ENCODE measurements at places on chromosomes 7 and 10.

GRCh38 chr7:104136561-104136960, 71.3 kb downstream of the ORC5 start:
- DNase-seq = no peak

DNA sequence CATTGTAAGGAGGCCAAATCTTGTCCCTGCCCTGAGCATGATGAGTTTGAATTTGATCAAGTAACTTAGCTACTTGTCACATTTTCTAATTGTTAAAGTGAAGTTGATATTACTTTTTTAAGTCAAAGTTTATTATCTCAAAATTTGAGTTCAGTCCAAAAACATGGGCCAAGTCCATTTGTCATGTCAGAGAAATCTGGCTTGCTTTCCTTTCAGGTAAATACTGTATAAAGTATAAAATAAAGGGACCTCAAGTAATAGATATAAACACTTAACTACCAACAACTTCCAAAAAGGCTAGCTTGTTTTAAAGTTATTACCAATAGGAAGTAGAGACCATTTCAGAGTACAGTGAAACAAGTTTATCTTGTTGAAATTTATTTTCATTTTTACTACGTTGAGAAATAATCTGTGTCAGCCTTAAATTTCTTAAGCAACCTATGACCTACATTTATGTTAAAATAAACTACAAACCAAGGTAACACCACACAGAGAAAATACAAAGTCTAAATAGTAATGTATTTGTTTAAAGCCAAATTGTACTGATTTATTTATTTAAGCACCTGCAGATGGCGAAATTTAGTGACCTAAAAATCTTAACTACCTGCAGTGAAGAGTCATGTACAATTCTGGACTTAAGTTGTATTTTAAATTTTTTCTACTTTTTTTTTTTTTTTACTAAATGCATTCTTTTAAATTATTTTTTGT, 36.5 kb downstream of the FHIP2A start:
- no peak for DNase-seq

DNA sequence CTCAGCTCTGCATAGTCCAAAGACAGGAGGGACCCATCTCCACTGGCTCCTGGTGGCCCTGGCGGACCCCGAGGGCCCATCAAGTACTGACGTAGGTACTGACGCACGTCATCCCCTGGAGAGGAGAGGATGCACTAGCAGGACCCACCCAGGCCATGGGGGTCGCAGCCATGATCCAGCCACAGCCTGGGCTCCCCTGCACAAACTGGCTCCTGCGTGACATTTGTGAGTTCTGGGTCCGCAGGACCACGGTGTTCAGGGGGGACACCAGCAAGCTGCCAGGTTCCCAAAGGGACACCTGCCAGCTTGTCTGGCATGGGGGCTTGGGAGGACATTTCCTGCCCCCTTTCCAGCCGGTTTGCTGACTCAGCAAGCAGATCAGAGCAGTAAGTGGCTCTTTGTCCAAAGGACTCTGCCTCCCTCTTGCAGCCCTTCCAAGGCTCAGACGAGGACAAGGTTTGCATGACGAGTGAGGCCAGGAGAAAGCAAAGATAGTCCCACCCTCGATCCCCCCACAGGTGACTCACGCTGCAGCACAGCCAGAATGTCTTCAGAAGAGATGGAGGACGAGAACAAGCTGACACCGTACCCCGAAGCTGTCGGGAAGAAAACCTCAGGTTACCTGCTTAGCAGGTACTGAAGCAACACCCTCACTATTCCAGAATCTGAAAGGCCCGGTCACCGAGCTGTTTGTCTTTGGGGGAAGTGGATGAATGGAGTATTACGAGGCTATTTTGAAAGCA, 49.0 kb downstream of the COL17A1 start:
- DNase-seq = no peak

DNA sequence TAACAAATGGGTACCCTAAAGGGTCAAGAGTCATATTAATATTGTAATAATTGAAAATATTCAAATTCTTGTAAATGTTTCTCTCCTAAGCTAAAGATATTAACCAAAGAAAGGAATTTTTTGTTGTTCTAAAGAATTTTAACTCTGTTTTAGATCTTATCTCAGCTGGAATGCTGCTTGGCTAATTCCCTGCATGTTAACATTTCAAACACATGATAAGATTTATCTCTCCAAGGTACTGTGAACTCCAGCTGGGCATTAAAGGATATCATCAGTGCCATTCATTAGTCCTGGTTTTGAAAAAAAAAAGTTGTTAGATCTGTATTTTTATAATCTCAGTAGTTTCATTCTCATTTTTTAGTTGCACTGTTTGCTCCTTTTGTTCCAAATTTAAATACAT, 76.9 kb downstream of the MAPK8 start:
- no peak for DNase-seq

GRCh38 chr7:100567031-100567730, 6.5 kb downstream of the SAP25 start:
- no peak for DNase-seq

- no peak for DNase-seq
Observed at GRCh38 chr10:102610441-102610887, 33.8 kb upstream of the TRIM8 start.

- no peak for DNase-seq
Observed at GRCh38 chr10:615583-616152, 73.8 kb downstream of the DIP2C start.

GRCh38 chr7:4642468-4643203, 39.5 kb upstream of the FOXK1 start:
- DNase-seq = no peak

GRCh38 chr10:98673171-98673782, 226.5 kb upstream of the HPS1 start:
- DNase-seq = no peak

GRCh38 chr7:101077303-101078086, 7.8 kb upstream of the TRIM56 start:
- DNase-seq = peak; percentile 73

DNA sequence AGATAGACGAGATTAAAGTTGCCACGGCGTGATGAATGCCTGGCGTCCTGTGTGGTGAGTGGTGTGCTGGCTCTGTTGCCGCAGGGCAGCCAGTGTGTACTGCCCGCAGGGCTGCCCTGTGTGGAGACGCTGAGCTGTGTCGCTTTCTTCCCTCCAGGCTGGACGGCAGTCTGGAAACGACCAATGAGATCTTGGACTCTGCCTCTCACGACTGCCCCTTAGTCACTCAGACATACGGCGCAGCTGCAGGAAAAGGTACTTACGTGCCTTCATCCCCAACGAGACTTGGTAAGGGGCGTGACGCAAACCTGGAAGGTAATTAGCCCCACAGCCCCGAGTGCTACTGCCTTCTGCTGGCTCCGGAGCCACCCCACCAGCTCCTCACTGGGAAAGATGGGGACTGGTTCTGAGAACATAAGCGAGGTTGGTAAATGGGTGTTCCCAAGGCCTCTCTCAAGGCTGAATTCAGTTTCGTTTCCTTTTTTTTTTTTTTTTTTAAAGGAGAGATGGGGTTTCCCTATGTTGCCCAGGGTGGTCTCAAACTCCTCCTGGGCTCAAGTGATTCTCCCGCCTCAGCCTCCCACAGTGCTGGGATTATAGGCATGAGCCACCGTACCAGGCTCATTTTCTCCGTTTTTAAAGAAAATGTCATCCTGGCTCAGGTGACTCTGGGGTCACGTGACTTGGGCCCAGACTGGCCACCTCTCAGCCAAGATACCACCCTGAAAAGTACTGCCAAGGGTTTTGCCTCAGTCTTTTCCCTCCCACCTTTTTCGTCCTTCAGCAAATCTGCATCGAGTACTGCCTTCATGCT, 39.6 kb downstream of the WIPI2 start:
- no peak for DNase-seq

DNA sequence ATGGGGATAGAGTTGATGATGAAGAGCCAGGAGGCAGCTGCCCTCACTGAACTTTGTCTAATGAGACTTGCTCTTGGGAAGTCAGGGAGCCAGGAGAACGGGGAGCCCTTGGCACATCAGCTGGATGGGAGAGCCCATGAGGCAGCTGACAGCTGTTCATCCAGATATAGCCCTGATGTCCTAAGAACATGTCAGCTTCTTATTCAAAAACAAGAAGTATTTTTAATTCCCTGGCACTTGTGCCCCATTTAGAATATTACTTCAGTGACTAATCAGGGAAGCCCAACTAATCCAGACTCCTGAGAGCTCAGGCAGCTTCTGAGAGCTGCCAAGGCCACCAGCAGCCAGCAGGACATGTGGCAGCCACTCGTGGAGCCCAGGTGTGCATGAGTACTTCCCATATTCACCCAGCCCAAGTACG, 363.4 kb downstream of the GRID1 start:
- no peak for DNase-seq

Data from stimulated activated CD4-positive, alpha-beta T cell treated with anti-CD3 and anti-CD28 coated beads, Interleukin-12 subunit alpha, Interleukin-12 subunit beta, amount 100 ng/mL, for 24 hours (primary cell).